ENCODE measurements at places on chromosomes 16 and 17.

GRCh38 chr16:84482001-84482891 lies 22.2 kb downstream of the MEAK7 start:
- no peak for DNase-seq

GRCh38 chr16:11187522-11188023 lies 68.4 kb downstream of the SOCS1 start:
- DNase-seq = no peak

DNA sequence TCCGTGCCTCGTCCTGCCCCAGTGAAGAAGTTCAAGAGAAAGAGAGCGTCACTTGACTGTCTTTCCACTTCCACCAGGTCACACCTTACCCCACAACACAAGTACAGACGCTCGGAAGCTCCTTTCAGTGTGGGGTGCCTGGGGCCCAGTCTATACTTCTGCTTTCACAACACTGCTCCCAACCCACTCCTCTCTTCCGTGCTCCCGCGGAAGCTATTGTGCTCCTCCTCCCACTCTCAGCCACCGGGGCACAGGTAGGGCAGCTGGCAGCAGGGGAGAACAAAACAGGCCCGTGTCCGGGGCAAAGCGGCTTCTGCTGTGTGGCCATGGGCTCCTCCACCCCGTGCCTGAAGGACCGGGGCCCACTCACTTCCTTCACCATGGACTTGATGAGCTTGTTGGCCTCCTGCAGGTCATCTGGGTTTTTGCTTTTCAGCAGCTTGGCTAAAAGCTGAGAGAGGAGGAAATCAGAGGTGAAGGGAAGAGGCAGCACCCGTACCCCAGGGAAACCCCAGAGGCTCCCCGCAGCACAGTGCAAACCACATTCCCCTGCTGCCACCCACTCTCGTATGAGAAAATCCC lies 18.9 kb downstream of the GGA3 start:
- DNase-seq = no peak

GRCh38 chr17:28193241-28193640 lies 125.8 kb upstream of the TMEM97 start:
- peak; percentile 56 for DNase-seq

DNA sequence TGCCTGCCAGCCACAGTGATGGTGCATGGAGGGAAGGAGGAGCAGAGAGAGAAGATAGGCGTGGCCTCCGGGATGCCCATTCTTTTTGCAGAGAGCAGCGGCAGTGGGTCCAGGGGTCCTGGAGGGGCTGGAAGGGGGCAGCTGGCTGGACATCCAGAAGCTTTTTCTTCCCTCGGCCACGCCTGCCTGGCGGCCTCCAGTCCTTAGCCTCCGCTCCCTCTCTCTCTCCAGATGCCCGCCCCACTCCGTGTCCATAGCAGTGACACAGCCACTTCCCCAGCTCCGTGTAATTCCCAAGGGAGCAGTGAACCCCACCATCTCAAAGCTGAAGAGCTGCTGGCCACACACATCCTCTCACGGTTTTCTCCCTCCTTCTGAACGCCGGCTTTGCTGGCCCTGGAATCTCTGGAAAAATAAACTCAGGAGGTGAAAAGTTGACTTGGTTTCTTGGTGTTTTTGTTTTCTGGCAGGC lies 26.3 kb upstream of the CDC42EP4 start:
- DNase-seq = no peak

DNA sequence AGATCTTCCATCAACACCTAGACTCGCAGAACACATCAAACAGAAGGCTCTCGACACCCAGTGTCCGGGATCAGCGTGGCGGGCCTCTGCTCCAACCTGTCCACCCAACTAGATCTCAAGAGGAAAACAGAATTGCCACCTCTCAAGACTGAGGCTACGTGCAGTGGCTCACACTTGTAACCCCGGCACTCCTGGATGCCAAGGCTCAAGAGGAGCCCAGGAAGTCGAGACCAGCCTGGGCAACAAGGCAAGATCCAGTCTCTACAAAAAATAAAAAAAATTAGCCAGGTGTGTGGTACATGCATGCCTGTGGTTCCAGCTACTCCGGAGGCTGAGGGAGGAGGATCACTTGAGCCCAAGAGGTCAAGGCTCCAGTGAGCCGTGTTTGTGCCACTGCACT lies 132.6 kb downstream of the ZFHX3 start:
- DNase-seq = no peak

- DNase-seq = no peak
Observed at GRCh38 chr17:5530265-5531084, 44.1 kb downstream of the MIS12 start.

GRCh38 chr17:15250135-15250860 lies 14.8 kb downstream of the PMP22 start:
- no peak for DNase-seq

- no peak for DNase-seq
Observed at GRCh38 chr16:85423631-85424030, 189.5 kb upstream of the GSE1 start.

GRCh38 chr17:418421-418751 lies 65.8 kb upstream of the RPH3AL start:
- no peak for DNase-seq

- DNase-seq = no peak
Observed at GRCh38 chr17:57337390-57337789, 81.1 kb downstream of the MSI2 start.

GRCh38 chr16:89420204-89420603 lies 70.2 kb downstream of the ANKRD11 start:
- no peak for DNase-seq

GRCh38 chr16:18816286-18816685 lies 14.9 kb upstream of the ARL6IP1 start:
- no peak for DNase-seq

DNA sequence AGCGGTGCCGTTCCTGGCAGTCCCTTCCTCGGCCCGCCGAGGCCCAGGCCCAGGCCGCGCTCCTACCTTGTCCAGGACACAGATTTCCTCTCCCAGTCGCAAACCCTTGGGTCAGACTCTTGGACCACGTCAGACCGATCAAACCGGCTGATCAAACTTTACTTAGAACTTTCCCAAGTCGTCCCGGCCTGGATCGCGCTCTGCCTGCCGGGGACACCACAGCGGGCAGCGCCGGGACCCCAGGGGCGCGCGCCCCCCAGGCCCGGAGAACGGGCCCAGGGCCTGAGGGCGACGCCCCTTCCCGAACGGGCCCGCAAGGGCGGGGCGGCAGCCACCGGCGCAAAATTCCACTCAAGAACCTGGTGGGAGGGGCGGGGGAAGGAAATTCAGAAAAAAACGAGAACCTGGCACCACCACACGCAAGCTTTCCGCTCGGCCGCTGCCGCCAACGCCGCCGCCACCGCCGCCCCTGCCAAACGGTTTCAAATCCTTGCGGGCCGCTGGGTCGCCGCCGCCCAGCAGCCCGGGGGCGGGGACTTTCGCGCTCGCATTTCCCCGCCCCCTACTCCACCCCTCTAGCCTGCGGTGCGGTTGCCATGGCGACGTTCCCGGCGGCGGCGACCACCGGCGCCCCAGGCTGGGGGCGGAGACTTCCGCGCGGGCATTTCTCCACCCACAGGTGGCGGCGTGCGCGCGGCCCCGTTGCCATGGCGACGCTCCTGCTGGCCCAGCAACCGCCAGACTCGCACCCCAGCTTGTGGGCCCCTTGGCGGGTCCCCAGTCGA lies at the start of gene CEP112:
CEP112 (minus strand) TSS at position 541 of the 785 bp plus-strand sequence.
- peak; percentile 99 for DNase-seq

GRCh38 chr17:18230288-18231141 lies 5.1 kb downstream of the LLGL1 start:
- no peak for DNase-seq

DNA sequence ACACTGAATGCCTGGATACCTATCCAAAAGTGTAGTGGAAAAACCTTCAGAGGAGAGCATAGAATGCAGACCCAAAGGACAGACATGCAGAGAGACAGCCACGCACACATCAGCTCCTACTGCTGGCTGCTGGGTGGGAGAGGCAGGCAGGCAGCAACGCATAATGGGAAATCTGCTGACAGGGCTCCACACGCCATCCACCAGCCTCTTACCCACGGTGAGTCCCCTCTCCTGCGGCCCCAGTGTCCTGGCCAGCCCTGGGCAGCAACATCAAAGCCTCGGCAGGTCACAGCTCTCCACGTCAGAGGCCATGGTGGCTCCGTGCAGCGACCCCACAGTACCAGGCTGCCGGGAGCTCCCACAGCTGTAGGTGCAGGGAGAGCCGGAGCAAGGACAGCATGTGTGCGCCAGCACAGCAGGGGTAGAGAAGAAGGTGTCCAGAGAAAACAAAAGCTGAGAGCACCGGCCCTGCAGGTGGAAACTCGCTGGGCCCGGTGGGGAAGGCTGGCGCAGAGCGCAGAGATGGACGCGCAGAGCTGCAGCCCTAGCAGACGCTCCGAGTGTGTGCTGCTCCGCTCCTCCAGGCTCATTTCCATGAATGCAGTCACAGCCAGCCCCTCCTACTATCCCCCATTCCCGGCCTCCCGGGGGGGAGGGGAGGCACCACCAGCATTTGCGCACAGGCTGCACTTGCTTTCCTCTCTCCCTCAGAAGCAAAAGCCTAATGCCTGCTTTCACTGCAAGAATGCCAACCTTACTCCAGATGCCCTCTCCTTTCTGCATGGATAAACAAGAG lies 58.9 kb downstream of the CYTH1 start:
- peak; percentile 95 for DNase-seq

DNA sequence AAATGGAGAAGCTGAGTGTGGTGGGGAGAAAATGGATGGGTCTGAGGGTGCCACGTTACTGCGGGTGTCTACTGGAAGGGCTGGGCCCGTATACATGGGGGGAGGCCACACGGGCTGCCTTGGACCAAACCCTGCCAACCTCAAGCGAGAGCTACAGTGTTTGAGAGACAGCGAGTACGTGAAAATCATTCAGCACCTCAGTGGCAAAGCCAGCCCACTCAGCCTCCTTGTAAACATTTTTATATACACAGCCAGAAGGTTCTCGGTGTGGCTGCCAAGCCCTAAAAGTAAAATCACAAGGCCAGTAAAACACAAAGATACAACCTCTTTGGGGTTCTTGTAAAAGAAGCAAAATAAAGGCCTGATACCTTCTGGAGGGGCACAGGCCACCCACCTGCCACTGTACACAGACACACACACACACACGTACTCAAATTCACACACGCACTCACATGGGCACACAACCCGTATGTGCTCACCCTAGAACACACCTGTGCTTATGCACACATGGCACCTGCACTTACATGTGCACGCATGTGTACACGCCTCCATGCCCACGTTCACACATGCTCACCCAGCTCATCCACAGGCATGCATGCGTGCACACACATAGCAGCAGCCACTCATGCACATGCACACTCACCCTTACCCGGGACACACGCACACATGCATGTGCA lies 102.8 kb downstream of the GSG1L start:
- DNase-seq = no peak

GRCh38 chr17:57832314-57833178 lies 17.3 kb downstream of the MRPS23 start:
- DNase-seq = no peak

- DNase-seq = no peak
Observed at GRCh38 chr17:40632216-40632615, 15.4 kb downstream of the SMARCE1 start.

DNA sequence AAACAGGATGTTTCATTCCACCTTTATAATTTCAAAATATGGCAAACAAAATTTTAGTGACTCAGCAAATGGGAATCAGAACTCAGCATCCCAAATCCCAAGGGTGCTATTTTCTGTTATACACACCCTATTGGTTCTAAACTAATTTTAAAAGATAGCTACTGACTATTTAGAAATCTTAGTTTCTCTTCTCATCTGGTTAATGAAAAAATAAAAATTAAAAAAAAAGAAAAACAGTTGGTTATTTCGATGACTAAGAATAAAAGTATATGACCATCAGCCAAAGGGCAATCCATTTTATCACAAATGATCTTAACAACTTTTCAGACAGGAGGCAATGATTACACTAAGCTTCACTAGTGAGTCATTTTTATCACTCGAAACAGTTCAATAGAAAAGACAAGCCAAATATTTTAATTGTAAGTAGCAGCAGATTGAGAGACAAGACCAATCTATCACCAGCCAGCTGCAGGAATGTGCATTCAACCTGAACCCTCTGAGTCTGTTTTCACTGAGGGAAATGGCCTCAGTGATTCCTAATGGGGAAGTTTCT lies 15.2 kb downstream of the PHLPP2 start:
- no peak for DNase-seq

GRCh38 chr16:11671676-11672075 lies 3.4 kb downstream of the SNN start:
- no peak for DNase-seq

DNA sequence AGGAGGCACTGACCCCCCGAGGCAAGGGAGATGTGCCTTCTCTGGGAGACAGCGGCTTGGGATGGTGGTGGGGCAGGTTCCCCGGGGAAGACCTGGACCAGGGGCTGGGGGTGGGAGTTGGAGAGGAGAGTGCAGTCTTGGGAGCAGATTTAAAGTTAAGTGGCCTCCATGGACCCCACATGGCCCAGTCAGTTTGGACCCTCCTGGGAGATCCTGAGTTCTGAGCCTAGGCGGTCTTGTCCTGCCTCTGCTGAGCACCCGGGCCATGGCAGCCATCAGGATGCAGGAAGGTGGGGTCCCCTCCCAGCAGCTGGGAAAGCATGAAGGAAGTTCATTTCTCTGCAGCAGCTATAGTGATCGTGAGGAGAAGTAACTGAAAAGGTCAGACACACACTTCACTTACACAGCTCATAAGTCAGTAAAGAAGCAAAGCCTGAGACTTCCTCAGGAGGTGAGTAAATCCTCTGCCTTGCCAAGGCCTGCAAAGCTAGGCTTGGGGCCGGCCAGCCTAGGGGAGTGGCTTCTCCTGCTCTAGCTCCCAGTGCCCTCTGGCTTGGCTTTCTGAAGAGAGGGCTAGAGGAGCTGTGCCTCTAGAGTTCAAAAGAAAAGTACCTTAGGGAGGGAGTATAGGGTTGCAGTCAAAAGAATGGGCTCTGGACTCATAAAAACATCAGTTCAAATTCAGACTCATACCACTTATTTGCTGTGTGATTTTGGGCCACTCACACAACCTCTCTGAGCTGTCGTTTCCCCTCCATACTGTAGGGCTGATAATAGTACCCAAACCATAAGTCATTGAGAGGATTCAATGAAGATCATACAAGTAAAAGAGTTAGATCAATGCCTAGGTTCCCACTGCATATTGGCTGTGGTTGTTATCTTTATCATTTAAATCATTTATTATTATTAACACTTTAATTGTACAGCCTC lies 31.0 kb upstream of the C16orf78 start:
- no peak for DNase-seq

DNA sequence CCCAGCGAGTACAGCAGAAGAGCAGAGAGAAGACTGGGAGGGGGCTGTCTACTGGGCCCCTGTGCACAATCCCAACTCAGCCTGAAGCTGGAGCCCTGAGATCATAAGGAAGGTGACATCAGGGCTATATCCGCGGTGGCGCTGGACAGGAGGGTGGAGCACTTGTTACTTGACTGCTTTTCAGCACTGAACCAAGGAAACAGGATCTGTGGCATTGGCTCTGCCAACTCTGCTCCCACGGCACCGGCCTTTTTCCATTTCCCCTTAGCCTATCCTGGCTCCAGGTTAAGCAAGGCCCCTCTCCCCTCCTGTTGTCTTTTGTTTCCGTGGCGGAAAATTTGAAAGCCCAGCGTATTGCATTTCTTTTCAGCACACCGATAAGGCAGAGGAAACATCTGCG lies 125.0 kb upstream of the IRX3 start:
- peak; percentile 61 for DNase-seq

- no peak for DNase-seq
Observed at GRCh38 chr17:63956296-63956920, 16.3 kb downstream of the SCN4A start.
